ENCODE measurements at places on chromosomes 11 and 22. TPM values are rescaled to one million over a fixed set of nuclear protein-coding genes. Genes with fewer than 3 reads are reported as not detected.

- DNase-seq: no peak
Measured at GRCh38 chr11:77444261-77444660, 29.6 kb downstream of the PAK1 start.

QSER1 gene
- 18.6 TPM for total RNA-seq

- peak; percentile 43 for DNase-seq
Measured at GRCh38 chr22:32444068-32444467, 20.2 kb downstream of the BPIFC start.

DNA sequence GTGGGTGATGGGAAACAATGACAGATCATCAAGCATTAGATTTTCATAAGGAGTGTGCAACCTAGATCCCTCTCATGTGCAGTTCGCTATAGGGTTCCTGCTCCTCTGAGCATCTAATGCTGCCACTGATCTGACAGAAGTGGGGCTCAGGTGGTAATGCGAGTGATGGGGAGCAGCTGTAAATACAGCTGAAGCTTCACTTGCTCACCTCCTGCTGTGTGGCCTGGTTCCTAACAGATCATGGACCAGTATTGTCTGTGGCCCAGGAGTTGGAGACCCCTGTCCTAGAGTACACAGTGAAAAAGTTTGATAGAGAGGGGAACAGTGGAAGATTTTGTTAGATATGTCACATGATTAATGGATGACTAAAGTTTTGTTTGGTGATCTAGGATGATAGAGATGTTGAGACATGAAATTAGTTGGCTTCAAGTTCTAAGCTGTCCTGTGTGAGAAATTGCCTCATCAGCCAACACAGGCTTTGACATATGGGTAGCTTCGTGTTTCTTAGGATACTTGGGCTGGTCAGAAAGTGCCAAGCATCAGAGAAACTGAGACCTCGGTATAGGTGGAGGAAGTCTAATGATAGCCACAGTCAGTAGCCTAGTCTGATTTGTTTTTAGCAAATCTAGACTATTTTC is 47.4 kb downstream of the ARHGEF12 start:
- no peak for DNase-seq

DNA sequence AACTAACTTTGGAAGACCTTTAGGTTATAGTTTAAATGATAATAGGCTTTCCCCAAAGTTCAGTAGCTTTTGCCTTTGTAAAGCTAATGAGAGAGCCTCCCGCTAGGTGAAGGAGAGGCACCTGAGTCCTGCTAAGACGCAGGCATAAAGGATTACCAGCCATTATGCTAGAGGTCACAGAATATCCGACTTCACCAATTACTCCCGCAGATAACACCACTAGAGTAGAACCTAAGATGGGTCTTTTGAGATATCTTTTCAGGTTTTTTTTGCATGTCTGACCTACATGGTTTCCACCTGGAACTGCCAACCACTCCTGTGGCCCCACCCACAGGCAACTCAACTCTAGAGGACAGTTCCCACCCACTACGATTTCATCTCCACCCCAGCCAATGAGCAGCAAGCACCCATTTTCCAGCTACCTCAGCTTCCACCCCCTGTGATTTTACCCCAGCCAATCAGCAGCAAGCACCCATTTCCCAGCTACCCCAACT is 314.3 kb downstream of the BRD1 start:
- DNase-seq: no peak

RIBC2 gene
- 1.3 TPM for total RNA-seq
